ENCODE measurements at places on chromosomes 7 and 10.
A peak's percentile ranks its signal among the peaks of the same experiment; 100 is the strongest.

DNA sequence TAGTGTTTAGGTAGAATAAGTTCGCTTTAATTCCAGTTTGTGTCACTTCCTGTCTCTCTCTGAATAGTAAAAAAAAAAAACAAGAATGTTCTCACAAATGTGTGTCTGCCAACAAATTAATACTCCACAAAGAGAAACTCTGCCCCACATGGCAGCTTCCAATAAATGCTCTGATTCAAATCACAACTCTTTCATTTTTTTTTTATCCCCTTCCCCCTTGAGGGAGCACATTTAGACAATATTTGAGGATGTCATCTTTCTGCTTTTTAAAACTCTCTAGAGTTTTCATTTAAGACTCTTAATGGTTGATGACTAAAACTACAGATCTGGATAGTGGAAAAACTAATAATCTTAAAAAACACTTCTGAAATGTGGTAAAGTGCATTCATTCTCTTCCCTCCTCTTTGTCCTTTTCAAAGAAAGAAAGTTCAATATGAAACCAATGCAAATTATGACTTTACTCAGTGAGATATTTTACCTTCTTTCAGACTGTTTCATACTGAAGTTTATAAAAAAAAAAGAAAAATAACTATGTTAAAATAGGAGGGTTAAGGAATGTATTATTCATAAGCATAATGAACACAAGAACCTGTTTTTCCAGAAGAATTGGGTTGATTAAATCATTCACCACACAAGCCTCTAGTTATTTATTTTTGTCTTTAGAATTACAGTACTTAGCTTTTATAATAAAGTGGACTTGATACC, 42.3 kb downstream of the ARID5B start:
- no peak for DNase-seq

DNA sequence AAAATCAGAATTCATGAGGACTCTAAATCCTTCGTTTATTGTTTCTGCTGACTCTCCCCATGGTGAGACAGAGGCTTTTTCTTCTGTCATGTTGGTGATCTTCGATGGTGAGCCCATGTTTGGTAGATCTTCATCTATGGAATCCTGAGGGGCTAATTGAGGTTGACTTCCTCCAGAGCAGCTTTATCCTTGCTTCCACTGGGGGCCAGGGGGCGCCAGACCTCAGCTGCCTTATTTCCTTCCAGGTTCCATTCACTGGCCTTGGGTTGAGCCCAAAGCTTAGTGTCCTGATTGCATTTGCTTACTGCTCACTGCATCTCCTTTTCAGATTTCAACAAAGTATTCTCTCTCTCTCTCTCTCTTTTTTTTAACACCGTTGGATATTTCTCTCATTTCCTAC, 80.7 kb downstream of the GCC1 start:
- no peak for DNase-seq

- no peak for DNase-seq
Measured at GRCh38 chr10:93131986-93132385, 58.3 kb downstream of the CYP26A1 start.

DNA sequence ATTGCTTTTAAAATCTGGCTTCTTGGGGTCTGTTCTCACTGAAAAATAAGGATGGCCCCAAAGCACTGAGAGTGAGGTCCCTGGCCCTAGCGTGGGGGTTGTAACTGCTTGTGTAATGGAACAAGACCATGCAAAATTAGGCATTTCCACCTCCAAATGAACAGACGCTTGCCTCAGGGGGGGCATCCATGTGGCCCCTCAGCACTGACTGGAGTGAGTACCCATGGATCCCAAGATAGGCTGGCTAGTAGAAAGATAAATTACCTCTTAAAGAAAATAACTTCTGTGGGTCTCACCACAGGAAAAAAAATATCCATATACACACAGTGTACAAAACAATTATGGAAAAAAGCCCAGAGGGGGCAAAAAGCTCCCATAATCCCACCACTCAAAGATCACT, 15.2 kb upstream of the CPA1 start:
- DNase-seq: no peak

- DNase-seq: no peak
Measured at GRCh38 chr7:105213611-105214010, 175.1 kb downstream of the SRPK2 start.

DNA sequence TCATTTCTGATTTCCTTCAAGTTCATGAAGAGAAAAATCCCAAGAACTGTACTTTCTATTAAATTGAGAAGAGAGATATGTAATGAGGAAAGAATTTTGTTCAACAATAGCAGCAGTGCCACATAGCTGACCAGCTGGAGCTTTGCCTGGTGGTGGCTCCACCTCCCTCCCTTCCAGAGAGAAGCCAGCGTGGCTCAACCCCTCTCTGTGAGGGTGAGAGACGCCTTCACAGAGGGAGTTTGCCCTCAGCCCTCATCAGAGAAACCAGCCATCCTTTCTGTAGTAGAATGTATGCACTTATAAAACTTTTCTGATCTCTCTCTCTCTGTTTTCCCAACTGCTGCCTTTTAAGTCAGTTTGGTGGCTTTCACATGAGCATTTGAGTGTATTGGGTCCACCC, 20.5 kb upstream of the COL1A2 start:
- no peak for DNase-seq

DNA sequence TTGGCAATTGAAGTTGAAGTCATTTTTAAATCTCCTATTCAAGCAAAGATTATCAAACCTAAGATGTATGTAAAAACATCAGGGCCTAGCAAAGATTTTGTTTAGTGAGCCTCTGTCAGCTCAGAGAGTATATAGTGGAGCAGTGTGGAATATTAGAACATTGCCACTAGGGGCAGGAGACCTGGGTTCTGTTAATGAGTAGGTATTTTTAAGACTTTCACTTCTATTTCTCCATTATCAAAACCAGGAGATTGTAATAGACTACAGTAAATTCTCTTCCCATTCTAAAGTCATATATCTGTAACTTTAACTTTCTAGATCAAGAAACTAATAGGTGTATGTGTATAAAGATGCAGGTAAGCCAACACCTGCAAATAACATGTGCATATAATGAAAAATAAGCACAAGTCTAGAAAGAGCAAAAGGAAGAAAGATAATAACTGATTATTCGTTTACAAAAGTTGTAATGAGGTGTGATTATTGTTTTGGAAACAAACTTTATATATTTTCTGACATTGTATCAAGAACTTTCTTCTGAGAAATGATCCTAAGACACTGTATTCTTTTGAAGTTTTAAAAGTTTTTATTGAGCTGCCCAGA, 64.4 kb downstream of the KCND2 start:
- no peak for DNase-seq

GRCh38 chr7:19587291-19587690, 121.5 kb downstream of the POLR1F start:
- DNase-seq: no peak

GRCh38 chr7:20350996-20351692, 20.4 kb downstream of the ITGB8 start:
- no peak for DNase-seq

- no peak for DNase-seq
Measured at GRCh38 chr7:105352018-105352612, 36.6 kb downstream of the SRPK2 start.

GRCh38 chr10:62057850-62058249, 156.4 kb downstream of the ARID5B start:
- DNase-seq: no peak

DNA sequence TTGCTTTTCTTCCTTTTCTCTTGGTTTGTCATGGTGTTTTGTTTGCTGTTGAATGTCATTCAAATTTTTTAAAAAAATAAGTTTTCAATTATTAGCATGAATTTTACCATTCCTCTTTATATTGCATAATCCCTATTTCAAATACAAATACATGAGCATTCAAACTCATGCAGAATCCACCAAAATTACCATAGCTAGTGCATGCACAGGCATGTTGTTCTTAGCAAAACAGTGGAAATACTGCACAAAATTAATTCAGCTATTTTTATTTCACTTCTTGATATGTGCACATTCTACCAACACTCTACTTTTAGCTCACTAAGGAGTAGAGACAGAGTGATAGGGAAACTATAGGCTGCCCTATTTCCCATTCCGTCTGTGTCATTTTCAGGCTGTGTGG, 670.1 kb upstream of the LRRN3 start:
- no peak for DNase-seq

DNA sequence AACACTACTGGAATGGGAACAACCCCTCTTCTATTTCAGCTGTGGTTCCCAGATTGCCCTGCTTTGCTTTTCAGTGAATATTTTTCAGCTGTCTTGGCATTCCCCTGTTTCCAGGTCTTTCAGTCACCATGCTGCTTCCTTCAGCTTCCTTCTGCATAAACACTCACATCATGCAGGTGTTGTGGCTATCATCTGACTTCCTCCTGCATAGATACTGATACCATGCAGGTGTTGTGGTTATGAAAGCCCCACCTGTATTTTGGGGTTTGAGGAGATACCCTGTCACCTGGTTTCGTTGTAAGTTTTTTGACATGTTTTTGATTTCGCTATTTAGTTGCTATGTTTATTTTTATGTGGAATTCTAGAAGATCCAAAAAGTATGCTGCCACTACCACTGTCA, 71.5 kb downstream of the SLC35B4 start:
- no peak for DNase-seq

GRCh38 chr7:37970211-37970610, 49.8 kb downstream of the EPDR1 start:
- DNase-seq: no peak

- no peak for DNase-seq
Measured at GRCh38 chr7:15837306-15837950, 150.9 kb upstream of the MEOX2 start.

DNA sequence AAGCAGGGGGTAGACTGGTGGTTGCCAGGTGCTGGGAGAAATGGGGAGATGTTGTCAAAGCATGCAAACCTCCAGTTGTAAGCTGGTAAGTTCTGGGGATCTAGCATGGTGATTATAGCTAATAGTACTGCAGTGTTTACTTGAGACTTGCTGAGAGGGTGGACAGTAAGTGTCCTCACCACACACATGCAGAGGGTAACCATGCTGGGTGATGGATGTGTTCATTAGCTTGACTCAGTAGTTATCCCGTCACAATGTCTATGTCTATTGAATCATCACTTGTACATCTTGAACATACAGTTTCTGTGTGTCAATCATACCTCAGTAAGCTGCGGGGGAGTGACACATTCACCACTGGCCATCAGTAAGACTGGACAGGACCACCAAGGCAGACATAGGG, 42.1 kb downstream of the GSDME start:
- no peak for DNase-seq

GRCh38 chr7:28990200-28990960, 32.2 kb upstream of the TRIL start:
- DNase-seq: no peak

DNA sequence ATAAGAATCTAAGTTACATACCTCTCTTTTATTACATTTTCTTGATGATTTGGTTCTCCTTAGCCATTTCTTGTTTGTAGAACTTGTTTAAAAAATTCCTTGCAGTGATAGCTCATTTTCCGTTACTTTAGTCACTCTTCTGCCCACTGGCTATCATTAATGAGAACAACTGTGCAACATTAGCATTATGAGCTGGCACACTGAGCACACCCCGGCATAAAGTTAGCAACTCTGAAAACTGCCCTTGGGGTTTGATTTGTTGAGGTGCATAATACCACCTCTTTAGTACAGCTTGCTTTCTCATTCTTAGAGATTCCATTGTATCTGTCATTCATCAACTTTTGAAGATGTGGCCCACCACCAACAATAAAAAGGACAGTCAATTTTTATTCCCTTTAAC, 87.6 kb upstream of the ADCY1 start:
- no peak for DNase-seq

DNA sequence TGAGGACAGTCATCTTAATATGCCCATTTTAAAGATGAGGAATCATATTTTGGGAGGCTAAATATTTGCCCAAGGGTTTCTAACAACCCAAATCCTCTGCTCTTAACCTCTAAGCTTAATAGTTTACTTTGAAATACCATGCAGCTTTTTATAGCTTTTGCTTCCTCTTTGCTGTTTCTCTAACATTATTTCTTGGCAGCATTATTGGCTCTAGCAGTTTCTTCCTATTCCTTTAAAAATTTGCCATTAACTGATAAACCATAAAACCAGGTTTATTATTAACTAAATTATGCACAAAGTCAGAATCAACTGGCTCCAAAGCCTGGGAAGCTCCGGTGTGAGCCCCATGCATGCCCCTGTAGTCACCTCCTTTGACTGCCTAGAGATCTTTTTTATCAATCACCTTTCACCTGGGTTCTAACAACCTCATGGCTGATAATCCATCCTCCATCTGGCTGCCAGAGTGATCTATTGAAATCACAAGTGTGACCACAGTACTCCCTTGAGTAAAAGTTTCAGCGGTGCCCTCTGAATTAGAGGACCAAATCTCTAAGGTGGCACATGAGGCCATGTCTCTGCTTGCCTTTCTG, 62.4 kb downstream of the ITGB8 start:
- DNase-seq: no peak

- no peak for DNase-seq
Measured at GRCh38 chr10:109875151-109875568, 48.2 kb downstream of the XPNPEP1 start.

- DNase-seq: no peak
Measured at GRCh38 chr7:73585196-73585595, 6.8 kb upstream of the TBL2 start.

DNA sequence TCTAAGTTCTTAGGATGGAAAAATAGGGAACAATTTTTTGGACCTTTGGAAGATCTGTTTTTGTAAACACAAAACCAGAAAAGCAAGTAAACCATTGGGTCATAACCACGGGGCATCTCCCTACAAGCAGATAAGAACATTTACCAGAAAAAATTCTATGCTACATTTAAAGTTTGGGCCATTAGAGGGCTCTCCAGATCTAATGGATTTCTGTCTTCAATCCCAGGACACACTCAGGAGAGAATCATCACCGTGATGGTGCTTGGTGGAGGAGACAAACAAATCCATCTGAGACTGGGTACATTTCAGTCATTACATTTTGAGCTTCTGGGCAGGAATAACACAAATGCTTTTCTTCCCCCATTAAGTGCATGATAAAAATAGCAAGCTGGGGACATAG, 178.4 kb upstream of the TARP start:
- DNase-seq: peak; percentile 24

GRCh38 chr7:151592868-151593486, 73.3 kb upstream of the RHEB start:
- DNase-seq: no peak

DNA sequence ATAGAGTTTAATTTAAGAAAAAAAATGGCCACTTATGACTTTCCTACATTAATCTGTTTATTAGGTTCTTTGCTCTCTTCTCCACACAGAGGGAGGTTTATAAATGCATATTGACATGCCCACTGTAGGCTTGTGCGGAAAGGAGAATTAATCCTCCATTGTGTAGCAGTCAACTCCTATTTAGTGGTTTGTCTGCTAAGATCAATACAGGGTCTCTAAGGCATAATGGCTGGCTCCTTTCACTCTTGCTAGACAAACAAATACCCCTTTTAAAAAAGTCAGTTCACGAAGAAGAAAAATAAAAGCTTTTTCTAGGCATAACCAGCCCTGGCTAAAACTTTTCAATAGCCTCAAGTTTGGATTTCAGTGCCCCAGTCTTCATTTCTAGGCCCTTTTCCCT, 141.6 kb downstream of the TSPAN12 start:
- no peak for DNase-seq

GRCh38 chr10:70662362-70663220, 9.7 kb upstream of the ADAMTS14 start:
- no peak for DNase-seq

GRCh38 chr10:16737420-16737819, 79.8 kb downstream of the RSU1 start:
- no peak for DNase-seq

Data from NCI-H345 (cell line).